ENCODE measurements at places on chromosomes 5 and 9.

DNA sequence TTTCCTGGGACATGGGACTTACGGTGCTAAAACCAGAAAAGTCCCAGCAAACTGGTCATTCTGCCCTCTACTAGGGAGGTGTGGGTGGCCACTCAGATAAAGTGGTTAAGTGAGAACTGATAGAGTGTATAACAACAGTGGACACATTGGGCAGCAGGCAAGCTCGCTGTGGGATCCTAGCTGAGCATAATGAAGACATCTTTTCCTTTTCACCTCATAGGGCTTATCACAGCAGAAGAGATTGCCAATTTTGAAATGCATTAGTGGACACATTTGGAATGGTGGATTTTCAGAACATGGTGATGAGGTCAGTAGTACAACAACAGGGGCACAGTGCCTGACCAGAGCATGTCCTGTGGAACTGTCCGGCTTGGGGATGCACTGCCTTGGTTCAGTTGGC lies 477.1 kb upstream of the KIF2A start:
- DNase-seq, result no peak

- DNase-seq, result no peak
Measured at GRCh38 chr5:60177596-60177995, 284.1 kb upstream of the PDE4D start.

DNA sequence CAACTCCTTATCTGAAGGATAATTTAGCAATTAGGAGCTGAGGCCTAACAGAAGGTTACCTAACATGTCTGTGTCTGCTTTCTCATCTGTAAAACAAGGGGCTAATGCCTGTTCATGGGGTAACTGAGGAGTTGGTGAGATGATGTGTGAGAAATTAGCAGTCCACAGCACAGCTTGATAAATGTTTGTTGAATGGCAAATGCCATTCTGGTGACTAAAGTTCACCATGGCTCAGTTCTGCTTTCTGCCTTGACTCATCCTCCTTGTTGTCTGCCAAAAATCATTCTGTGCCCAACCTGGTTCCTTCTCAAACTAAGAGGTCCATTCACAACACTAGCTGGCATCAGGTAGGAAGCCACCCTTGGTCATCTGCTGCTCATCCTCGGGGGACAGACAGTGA lies 552.0 kb upstream of the KLF4 start:
- DNase-seq, result no peak

GRCh38 chr9:37820142-37820541 lies 19.5 kb downstream of the DCAF10 start:
- no peak for DNase-seq

GRCh38 chr5:135215617-135216470 lies 181.8 kb upstream of the PITX1 start:
- DNase-seq, result no peak

DNA sequence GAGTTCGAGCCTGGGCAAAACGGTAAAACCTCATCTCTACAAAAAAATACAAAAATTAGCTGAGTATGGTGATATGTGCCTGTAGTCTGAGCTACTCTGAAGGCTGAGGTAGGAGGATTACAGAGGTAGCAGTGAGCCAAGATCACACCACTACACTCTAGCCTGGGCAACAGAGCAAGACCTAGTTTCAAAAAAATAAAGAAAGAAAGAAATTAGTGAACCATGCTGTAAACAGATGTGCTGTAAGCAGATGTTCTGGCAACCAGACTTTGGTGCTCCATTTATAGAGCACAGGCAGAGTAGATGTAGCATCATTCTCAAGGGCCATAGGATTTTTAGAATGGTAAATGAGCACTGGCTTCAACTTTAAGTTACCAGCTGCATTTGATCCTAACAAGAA lies 115.4 kb downstream of the ST8SIA4 start:
- no peak for DNase-seq

DNA sequence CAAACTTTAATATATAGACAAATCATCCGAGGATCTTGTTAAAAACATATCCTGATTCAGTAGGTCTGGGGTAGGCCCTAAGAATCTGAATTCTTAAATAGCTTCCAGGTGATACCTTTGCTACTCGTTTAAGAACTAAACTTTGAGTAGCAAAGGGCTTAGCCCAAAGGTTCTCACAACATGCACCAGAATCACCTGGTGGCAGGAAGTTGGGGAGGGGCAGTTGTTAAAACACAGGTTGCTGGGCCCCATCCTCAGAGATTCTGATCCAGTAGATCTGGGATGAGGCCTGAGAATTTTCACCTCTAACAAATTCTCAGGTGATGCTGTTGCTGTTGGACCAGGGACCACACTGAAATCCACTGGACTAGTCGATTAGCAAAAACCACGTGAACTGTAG lies 20.0 kb upstream of the RGMB start:
- DNase-seq, result no peak

- DNase-seq, result no peak
Measured at GRCh38 chr5:170809551-170809950, 26.0 kb downstream of the GABRP start.

DNA sequence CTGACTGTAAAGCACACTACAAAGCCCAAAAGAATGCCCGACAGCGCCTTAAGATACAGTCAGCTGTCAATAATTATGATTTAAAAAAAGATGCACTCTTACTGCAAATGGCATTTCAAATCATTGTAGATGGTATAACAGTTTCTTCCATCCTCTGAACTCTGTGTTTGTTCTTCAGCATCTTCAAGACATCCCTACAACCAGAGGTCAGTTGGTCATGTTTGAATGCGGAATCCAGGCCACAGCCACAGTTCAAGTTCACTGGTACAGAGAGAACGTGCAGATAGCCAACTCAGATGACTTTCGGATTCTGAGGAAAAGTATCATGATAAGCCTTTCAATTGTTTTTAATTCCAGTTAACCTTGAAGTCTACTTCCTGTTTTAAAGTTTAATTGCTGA lies 8.7 kb upstream of the MYOT start:
- DNase-seq, result no peak

DNA sequence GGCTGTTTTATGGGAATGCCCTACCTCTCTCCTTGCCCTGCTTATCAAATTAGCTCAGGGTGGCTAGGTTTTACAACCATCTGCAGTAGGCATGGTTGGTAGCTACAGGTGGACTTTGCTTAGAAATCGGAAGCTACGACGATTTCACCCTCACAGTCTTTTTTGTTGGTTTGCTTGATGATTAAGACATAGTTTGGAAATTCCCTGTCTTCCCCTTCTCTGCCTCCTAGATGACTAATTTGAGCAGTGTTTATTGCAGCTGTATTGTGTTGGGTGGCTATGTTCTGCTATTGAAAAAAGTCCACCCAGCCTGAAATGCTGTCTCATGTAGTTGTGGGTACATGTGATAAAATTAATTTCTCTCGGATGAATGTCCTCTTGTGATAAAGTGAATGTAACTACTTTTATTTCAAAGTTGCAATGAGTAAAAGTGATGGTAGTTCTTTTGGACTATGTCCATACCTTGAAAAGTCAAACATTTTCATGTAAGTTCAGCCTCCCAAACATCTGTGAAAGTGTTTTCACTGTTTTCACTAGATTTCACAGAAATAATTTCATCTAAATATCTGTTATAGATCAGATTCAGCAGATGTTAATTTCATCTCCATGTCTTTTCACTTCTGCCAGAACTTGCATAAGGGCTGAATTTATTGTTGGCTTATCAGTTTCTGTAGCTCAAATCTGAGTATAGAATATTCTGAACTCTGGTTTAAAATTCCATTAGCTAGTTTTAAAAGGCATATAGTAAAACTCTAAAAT lies 37.3 kb upstream of the FYB1 start:
- DNase-seq, result no peak

DNA sequence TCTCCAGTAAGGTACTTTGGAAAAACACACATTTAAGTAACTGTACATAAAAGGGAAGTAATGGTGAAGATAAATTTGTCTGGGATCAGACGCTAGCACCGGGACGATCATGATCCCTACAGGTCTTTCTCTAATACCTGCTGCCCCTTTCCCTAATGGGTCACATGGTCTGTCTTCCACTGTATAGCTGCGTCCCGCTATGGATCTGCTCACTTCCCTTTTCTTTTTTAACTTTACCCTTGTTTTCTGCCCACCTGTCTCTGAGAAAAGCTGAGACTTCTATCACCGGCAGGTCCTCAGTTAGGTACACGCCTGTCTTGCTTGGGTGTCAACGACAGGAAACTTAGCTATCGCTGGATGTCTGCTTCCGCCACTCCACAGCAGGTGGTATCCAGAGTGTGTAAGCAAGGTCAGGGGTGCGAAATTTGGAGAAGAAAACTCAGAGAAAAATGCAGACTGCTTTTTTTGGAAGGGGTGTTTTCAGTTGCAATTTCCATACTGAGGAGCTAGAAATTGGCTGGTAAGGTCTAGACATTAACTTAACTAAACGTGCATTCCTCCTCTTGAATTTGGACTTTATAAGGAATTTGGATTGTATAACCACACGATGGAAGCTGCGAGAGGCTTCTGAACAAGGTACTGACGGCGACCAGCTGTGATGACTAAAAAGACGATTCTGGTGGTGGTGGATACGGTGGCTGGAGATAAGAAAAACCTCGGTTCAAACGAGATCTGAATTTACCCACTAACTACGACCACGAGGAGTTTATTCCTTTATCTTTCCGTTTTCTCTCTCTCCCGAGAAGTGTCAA lies 1.1 kb upstream of the ICE1 start:
- DNase-seq, result no peak

GRCh38 chr9:4887556-4887955 lies 94.8 kb downstream of the RCL1 start:
- DNase-seq, result no peak

- no peak for DNase-seq
Measured at GRCh38 chr5:80860924-80861613, 99.1 kb upstream of the RASGRF2 start.

DNA sequence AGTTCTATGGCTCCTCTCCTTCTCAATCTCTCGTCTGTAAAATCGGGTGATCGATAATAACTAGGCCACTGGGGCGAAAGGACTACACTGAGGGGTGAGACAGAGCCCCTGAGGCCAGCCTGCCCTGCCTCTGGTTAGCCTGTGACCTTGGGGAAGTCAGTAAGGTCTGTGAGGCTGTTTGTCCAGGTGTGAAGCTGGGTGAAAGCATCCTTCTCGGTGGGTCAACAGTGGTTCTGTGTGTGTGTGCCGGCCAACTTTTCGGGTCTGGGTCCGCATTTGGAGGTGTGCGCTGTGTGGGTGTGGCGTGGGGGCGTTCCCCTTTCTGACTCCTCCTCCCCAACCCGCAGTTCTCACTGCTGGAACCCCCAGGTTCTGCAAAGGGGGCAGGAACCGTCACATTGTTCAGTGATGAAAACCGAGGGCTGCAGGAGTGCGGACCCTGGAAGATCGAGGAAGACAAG lies 5.0 kb upstream of the RNF44 start:
- DNase-seq, result no peak

DNA sequence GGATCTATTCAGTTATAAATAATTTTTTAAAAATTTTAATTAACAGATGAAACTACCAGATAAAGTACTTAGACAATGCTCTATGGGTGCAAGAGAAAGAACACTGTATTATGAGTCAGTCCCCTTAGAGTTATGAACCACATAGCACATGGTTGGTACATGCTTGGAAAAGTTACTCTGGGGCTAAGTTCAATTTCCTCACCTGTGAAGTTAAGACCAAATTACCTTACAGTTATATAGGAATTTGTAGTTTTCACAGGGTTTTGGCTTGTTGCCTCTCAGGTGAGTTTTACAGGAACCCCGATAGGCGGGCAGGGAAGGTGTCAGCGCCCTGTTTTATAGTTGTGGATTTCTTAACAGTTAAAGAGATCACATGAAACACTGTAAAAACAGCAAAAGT lies 1.2 kb downstream of the PANK3 start:
- no peak for DNase-seq

DNA sequence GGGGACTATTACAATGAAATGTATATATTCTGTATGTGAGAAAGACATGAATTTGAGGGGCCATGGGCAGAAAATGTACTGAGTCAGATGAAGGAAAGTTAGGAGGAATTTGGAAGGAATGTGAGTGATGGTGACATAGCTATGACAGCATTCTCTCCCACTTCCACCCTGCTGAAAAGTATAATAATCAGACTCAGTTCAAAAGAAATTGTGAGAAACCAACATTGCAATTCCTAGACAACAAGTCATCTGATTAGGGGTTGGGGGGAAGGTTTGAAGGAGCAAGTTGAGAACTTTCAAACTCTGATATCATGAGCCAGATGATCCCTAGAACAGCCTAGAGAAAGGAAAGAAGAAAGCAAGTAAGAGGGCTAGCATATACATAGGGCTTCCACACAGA lies 370.6 kb downstream of the DMRTA1 start:
- no peak for DNase-seq

GRCh38 chr5:40634154-40634553 lies 45.6 kb upstream of the PTGER4 start:
- no peak for DNase-seq

- DNase-seq, result no peak
Measured at GRCh38 chr9:22142671-22143070, 133.6 kb upstream of the CDKN2B start.

DNA sequence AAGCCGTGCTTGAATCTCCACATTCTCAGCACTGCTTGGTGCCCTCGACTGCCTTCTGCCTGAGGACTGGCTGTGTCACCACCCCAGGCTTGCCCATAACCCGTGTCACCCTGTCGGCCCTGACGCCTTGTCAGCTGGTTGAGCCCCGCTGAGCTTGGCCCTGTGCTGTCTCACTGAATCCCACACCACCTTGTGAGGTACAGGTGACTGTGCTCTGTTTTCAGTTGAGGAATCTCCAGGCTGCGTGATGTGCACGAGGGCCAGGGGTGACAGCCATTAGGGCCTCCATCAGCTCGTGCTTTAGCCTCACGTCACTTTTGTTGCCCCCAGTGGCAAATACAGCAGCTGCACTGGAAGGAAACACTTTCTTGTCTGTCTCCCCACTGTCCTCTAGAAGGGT lies 90.7 kb downstream of the CACNA1B start:
- no peak for DNase-seq

GRCh38 chr5:93576994-93577853 lies 3.8 kb downstream of the NR2F1-AS1 start:
- no peak for DNase-seq

GRCh38 chr5:95850391-95850894 lies 27.9 kb upstream of the GLRX start:
- no peak for DNase-seq

GRCh38 chr5:41279040-41279439 lies 65.7 kb upstream of the C6 start:
- no peak for DNase-seq

DNA sequence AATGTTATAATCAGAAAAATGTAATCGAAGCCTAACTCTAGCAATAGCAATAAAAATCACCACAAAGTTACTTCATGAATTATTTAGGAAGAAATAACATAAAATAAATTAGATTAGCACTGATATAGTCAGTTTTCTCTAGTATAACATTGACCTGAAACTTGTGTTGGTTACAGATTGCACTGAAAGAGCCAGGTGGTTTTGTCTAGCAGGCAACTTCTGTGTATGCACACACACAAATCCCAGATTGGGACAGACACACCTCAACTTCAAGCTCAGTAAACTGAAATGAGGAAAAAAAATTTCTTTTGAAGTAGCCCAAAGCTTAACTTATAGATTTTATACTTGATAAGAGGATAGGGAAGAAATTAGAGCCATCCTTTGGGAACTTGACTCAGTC lies 129.3 kb downstream of the EFNA5 start:
- no peak for DNase-seq

DNA sequence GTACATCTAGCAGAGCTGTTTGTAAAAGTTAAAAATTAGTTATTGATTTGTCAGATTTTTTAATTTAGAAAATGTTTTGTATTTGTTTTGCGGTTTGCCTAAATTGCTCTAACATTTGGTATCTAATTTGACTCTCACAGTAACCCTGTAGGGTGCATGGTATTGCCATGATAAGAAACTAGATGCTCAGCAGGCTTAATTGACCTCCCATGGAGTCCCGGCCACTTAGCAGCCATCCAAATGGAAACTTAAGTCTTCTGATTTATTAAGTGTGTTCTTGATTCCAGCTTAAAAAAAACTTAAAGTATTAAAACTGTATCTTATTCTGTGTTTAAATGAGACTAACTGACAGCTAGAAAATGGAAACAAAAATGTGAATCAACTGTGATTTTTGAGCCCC lies 54.5 kb downstream of the CAST start:
- DNase-seq, result no peak
